Fibroblast of mammary gland (primary cell): ENCODE measurements at places on chromosomes 6 and 20.

GRCh38 chr6:134098276-134098675 lies 45.9 kb upstream of the SLC2A12 start:
- no peak for DNase-seq

GRCh38 chr6:156848533-156848932 lies 71.4 kb downstream of the ARID1B start:
- DNase-seq: peak; percentile 19

GRCh38 chr20:51208162-51208561 lies 185.3 kb upstream of the KCNG1 start:
- no peak for DNase-seq

DNA sequence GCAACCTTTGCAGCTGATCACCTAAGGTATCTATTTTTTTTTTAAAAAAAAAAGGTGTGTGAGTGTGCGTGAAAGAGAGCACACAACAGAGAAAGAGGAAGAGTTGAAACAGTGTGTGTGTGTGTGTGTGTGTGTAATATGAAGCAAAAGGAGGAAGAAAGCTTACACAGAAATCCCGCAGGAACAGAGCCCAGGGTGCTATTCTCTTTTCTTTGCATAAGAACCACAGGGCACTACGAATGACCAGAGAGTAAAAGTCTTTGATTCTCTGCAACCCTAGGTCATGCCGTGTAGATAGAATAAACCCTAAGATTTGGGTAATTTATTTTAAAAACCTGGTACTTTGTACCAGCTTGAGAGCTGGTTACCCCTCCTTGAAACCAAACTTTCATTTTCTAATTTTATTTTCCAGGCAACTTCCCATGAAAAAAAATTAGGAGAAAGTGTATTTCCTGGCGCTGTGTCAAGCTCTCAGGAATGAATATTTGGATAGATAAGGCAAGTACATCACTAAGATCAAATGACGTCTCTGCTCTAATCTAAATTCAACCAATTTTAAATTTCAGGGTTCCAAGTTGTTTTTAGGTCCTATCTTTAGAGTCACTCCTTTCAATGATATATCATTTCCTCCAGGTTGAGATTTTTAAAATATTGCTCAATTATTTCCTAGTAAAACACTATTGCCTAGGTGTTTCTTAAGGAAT lies 47.9 kb upstream of the ID4 start:
- DNase-seq: no peak

GRCh38 chr20:25061821-25062530 lies 4.0 kb upstream of the ACSS1 start:
- no peak for DNase-seq

- no peak for DNase-seq
These were observed 800 bp downstream of the RWDD2A start for GRCh38 chr6:83193747-83194566.

- no peak for DNase-seq
These were observed 3.2 kb upstream of the PSMB8 start for GRCh38 chr6:32847004-32847403.

GRCh38 chr6:169859978-169860703 lies 108.7 kb downstream of the ERMARD start:
- DNase-seq: no peak

DNA sequence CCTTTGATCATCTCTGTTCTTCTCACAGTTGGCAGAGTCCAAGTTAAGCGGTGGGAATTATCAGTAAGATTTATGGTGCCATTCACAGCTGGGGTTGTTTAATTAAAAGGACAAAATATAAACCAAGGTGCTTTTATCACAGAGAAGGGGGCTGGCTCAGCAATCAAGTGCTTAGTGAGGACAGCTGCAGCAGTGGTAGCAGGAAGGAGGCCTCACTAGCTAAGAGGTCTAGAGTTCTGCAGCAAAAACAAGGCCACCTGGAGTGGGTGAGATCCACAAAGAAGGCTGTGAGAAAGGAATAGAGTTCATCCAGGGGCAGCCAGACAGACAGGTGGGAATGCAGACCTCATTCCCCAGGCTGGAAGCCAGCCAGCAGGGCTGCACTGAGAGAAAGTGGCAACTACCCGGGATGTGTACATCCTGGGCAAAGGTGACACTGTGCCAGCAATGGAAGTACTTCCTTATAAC lies 37.1 kb downstream of the PIGU start:
- no peak for DNase-seq

GRCh38 chr6:77986380-77987034 lies 333.7 kb downstream of the MEI4 start:
- DNase-seq: no peak

DNA sequence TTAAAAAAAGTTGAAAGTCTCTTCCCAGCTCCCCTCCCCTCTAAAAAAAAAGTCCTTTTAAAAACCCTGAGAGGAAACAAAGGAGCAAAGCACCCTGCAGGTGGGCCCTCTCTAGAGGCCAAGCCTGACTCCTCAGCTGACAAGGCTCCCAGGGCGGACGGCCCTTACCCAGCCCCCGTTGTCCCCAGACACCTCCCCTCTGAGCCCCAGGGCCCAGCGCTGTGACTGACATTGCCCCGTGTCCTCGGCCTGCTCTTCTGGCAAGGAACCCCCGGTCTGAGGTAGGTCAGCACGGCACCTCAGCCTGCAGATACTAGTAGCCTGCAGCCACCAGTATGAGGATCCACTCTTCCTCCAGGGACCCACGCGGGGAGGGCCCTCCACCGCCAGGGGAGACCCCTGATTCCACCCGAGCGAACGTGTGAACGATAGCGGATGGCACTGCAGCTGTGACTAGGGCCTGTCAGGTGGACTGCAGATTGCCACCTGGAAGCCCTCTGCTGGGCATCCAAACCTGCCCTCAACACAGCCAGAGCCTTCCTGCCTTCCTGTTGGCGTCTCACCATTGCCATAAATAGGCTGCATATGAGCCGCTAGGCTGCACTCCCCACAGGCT lies 34.2 kb downstream of the FOXC1 start:
- no peak for DNase-seq
